ENCODE measurements at places on chromosomes 3 and 15.

DNA sequence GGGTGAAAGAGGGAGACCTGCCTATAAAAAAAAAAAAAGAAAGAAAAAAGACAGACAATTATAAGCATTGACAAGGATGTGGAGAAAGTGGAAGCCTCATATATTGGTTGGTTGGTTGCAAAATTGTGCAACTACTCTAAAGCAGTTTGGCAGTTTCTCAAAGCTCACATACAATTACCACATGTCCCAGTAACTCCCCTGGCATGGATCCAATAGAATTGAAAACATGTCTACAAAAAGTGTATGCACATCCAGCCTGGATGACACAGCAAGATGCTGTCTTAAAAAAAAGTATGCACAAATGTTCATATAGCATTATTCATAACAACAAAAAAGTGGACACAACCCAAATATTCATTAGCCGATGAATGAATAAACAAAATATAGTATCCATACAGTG, 19.5 kb downstream of the SETMAR start:
- DNase-seq = no peak

GRCh38 chr3:177905173-177906125, 630.8 kb upstream of the KCNMB2 start:
- DNase-seq = no peak

GRCh38 chr3:145865399-145866018, 295.5 kb downstream of the PLOD2 start:
- no peak for DNase-seq

DNA sequence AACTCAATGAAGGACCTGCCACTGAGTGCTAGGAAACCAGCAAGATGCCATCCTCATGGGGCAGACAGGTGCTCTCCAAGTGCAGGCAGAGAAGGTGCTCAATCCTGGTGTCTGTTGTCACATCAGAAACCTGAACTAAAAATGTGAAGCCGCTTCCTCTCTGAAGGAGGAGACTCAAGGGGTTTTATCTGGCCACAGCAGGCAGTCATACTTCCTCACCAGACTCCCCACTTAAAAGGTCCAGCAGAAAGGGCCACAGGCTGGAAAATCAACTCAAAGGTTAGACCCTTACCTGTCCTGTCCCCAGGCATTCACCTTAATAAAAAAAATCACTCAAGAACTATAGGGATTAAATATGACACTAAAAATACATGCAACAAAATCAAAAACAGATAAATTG, 4.8 kb downstream of the CCDC12 start:
- no peak for DNase-seq

DNA sequence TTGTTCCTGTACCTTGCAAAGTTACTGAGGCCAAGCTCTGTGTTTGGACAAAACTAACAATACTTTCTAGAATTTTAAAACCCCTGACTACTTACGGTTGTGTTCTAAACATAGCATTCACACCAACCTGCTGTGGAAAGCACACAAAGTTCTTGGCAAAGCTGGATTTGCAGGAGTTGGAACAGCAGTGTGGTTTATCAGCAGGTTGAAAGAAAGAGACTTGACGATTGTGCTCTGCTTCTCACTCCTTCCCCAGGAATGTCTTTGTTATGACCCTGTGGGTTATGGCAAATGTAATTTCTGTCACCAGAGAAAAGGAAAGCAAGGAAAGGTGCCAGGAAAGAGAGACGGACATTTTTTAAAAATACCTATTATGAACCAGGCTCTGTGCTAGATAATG, 165.5 kb upstream of the TGFBR2 start:
- no peak for DNase-seq

DNA sequence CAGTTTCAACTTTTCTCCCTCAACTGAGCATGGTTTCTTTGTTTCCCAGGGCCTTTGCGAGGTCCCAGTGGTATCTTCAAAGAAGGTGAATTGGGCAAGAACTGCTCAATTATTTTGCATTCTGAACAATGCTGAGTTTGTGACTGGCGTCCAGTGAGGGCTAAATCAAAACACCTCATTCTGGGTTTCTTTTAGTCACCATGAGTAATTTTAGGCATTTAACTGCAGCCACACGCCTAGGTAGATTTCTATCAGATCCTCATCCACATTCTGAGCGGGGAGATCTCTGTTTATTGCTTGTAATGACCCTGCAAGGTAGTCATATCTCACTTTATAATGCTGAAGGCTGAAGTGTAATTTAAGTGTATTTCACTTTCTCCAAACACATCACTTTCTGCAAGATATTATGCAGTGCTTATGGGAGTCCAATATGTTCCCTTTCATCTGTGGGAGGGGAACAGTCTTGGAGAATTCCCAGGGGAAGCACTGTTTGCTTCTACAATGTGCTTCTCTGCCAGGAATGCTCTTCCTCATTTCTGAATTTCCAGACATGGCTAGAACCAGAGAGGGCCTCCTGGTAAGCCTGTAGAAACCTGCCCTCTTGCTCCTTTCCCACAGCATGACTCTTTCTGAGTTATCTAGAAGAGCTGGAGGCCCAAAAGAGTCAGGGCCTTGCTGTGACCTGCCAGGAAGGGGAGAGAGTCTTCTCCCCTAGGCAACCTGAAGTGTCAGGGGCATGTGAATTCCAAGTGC, 91.7 kb downstream of the FRMD4B start:
- no peak for DNase-seq

DNA sequence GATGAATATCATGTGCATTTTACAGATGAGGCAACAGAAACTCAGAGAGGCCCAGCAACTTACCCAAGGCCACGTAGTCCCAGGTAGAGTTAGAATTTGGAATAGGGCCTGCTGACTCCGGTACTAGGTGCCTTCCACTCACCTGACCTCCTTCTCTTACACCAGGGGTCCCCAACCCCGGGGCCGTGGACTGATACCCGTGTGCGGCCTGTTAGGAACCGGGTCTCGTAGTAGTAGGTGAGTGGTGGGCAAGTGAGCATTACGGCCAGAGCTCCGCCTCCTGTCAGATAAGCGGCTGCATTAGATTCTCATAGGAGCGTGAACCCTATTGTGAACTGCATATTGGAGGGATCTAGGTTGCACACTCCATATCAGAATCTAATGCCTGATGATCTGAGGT, 64.8 kb downstream of the SMAD3 start:
- DNase-seq = no peak

Measured in D721Med (cell line).